ENCODE measurements at places on chromosomes 2 and 18.

GRCh38 chr2:172380436-172381274, 46.7 kb upstream of the ITGA6 start:
- no peak for DNase-seq

DNA sequence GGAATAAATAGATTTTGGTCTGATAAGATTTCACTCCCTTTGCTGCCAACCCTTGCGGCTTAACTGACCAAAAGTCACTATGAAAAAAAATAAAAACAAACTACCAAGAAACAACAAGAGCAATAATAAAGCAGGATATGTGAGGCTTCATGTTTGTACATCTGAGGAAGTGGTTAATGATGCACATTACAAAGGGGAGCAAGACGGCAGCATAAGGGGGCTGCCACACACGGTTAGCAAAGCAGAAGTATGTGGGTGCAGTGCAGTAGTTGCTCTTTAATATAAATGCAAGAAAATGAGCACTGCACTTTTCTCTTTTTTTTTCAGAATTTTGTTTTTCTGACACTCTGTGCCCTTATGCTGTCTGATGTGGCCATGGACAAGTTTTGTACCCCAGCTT, 377.1 kb upstream of the CNTNAP5 start:
- DNase-seq: no peak

DNA sequence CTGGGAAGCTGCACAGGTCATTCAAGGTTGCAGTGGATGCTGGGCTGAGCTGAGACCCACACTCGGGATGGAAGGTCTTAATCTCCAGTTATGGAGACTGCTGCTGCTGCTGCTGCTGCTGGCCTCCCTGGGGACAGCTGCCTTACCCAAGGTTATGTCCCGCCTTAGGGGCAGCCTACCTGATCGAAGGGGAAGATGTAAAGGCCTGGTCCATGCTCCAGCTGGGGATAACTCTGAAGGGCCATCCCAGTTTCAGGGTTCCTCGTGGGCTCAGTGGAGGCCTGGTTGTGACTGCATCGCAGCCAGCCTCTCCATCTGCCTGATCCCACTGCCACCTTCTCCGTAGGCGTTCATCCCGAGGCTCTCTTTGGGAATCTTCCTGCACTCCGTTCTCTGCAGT, 33.0 kb downstream of the RHOB start:
- DNase-seq: no peak

GRCh38 chr2:28601616-28602015, 105.8 kb downstream of the PLB1 start:
- DNase-seq: no peak

DNA sequence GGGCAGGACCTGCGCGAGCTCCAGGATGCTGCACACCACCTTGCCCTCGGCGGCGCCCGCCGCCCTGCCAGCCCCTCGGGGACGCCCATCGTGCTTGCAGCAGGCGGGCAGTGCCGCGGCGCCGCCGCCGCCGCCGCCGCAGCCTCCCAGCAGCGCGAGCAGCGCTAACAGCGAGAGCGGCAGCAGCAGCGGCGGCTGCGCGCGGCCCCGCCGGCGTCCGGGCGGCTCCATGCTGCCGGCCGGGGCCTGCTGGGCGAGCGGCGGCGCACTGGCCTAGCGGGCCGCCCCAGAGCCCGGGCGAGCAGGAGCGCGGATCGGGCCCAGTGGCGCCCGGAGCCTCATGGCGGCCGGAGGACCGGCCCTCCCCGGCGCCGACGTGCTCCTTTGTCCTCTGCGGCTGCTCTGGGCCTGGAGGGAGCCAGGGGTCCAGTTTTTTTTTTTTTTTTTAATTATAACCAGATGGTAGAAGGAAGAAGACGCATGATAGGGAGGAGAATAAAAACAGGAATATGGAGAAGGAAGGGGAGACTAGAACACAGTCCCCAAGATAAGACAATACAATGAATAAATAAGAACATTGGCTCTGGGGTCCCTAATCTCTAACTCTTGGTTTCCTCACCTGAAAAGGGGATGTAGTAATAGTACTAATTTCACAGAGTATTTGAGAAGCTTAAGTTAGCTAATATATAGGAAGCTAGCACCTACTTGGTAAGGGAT, 17.1 kb upstream of the ANKRD62 start:
- DNase-seq: no peak

GRCh38 chr2:122480501-122481243, 725.2 kb downstream of the TSN start:
- DNase-seq: no peak

DNA sequence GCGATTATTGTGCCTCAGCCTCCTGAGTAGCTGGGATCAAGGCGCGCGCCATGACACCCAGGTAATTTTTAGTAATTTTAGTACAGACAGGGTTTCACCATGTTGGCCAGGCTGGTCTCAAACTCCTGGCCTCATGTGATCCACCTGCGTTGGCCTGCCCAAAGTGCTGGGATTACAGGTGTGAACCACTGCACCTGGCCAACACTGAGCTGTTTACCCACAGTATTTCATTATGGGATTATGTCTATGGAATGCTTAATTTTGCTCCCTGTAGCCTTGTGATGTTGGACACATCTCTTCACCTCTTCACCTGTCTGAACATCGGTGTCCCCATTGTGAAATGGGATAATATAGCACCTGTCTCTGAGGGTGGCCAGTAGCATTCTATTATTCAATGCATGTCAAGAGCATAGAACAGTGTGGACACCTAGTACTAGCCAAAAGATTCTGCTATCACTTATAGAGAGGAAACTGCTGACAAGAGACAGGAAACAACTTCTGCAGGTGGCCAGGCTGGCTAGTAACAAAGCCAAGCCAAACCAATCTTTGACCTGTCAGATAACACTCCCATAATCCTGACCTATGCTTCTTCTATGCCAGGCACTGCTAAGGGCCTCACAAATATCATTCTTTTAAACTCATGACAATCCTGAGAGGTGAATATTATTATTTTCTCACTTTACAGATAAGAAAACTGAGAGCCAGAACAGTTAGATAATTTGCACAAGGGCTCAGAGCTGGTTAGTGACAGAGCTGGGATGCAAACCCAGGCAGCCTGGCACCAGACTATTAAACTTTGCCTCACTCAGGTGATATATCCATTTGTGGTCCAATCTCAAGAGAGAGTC, 29.4 kb upstream of the REEP1 start:
- no peak for DNase-seq

GRCh38 chr2:189719571-189719970, 43.0 kb downstream of the OSGEPL1 start:
- DNase-seq: no peak

DNA sequence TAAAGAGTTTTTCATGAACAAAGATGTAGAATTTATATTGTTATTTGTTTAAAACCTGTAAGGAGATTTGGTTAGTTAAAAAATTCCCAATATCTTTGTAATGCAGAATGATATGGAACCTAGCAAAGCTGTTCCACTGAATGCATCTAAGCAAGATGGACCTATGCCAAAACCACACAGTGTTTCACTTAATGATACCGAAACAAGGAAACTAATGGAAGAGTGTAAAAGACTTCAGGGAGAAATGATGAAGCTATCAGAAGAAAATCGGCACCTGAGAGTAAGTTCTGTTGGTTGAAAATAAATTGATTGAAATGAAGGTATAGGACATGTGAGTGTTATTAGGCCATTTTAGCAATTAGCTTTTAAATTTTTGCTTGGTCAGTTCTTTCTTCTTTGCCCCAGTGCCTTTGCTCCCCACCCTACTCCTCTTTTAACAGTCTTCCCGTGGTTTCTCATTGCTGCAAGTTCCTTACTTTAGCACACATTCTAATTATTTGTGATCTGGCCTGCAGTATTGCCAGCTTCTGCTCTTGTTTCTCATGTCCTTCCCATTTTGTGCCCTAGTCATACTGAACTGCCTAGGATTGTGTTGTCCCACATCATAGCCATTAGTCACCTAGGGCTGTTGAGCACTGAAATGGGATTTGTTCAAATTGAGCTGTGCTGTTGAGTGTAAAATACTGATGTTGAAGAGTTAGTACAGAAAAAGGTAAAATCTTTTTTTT, 36.6 kb downstream of the VAPA start:
- no peak for DNase-seq

Measured in DMS 273 treated with DMSO at 0.1 percent for 48 hours (cell line).